ENCODE measurements at places on chromosomes 3 and 15.

- DNase-seq, result no peak
These were observed 137.9 kb upstream of the LRIG1 start for GRCh38 chr3:66638717-66639116.

GRCh38 chr3:143482106-143483088 lies 362.8 kb downstream of the CHST2 start:
- no peak for DNase-seq

- DNase-seq, result no peak
These were observed 88.1 kb downstream of the RTP4 start for GRCh38 chr3:187456250-187456649.

DNA sequence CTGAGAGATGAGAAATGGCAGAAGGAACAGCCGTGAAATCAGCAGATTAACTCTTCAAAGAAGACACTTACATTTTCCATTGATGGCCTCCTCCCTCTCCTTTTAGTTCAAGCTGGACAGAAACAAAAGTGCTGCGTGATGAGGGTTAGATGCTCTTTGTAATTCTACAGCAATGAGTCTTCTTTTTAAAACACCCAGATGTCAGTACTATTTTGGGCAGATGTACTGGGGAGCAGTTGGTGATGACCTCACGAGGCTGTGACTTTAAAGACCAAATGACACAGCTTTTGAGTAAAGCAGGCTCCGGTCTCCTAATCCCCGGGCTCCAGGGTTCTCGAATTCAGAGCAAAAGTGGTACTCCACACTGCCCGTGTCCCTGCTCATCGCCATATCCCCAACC lies 198.2 kb downstream of the SLCO3A1 start:
- no peak for DNase-seq

GRCh38 chr3:194384156-194384555 lies 14.6 kb upstream of the LRRC15 start:
- no peak for DNase-seq

DNA sequence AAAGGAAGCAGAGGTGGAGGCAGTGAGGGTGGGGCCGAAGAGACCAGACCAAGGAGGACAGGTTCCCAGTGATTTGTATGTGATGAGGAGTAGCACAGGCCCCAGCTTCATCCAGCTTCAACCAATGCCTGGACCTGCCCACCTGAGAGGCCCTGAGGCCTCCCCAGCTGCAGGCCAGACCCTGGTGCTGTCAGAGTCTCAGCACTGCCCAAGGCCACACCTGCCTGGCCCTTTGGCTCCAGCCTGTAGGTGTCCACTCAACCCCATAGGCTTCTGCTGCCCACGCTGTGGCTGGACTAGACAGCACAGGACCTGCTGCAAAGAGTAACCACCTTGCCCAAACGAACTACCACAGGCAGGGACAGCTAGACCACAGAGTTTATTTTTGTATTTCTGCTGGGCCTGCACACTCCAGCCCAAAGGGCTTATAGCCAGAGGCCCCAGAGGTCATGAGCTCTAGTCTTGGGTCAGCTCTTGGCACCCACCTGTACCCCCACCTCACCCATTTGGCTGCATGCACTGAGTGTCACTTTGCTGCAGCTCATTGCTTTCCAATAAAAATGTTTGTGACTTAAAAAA lies 81.9 kb upstream of the CDV3 start:
- DNase-seq, result no peak

DNA sequence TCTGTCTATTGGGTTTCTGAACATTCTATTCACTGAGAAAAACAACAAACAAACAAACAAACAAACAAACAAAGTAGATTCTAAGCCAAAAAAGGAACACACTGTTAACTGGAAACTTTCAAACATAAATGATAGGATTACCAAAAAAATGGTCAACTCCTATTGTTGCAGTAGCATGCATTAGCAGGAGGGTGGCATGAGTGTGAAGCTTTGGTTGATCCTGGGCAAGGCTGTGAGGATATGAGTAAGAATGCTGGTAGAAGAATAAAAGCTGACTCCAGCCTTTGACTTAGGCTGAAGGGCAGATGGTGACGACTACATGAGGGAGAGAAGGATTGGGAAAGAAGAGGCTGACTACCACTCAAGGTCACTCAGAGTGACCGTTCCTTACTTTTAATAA lies 810.3 kb downstream of the VGLL3 start:
- DNase-seq, result no peak

DNA sequence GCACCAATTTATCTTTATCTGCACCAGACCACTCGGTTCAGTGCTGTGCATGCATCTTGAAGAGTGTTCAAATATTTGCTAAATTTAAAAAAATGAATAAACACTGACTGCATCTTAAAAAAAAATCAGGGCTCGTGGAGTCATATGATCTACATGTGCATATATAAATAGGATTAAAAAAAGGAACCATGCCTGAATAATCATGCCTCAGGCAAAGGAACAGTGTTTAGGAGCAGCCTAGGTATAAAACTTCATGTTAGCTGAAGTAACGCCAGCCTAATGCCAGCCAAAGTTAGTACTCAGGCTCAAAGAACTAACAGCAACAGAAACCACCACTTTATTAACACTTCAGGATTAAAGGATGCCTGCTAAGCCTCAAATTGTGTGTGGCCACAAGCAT lies 9.5 kb downstream of the ABCC5 start:
- DNase-seq, result no peak

- DNase-seq, result no peak
These were observed 41.8 kb downstream of the ZNF609 start for GRCh38 chr15:64502151-64502550.

GRCh38 chr3:142065932-142066331 lies 83.4 kb downstream of the TFDP2 start:
- no peak for DNase-seq

DNA sequence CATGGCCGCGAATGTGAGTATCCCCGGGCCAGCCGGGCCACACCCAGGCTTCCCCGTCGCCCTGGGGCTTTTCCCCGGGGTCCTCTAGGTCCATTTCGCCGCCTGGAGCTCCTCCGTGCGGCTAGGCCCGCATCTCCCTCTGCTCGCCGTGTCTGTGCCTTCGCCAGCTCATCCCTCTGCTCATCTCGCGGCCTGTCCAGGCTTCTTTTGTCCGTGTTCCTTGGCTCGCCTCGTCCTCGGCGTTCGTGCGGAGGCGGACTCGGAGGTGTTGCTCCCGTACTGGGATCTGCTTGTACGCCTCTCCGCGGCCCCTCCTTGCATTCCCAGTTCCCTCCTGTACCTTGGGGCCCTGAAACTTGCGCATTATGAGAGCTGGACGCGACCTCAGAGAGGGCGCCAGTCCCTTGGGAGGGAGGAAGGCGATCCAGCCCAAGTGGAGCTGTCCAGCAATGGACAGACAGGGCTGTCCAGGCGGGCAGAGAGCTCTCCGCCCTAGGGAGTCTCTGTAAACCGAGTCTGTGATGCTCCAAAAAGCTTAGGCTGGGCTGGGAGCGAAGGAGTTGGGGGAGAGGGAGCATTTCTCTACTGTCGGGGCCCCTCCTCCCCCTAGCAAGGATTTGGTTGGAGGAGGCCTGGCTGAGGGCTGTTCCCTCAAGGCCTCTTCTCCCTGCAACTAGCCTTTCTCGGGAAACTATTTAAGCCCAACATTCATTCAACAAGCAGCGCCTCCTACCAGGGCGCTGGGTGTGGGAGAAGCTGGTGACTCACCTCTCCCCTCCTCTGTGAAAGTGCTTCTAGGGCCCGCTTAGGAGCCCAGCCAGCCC lies 553 bp downstream of the TMEM43 start:
- peak; percentile 84 for DNase-seq

- DNase-seq, result no peak
These were observed 159.8 kb downstream of the THSD4 start for GRCh38 chr15:71275098-71275497.

- DNase-seq, result no peak
These were observed 48.9 kb downstream of the NIPA2 start for GRCh38 chr15:22887157-22887951.

GRCh38 chr3:151296226-151296625 lies 17.9 kb upstream of the P2RY14 start:
- no peak for DNase-seq

DNA sequence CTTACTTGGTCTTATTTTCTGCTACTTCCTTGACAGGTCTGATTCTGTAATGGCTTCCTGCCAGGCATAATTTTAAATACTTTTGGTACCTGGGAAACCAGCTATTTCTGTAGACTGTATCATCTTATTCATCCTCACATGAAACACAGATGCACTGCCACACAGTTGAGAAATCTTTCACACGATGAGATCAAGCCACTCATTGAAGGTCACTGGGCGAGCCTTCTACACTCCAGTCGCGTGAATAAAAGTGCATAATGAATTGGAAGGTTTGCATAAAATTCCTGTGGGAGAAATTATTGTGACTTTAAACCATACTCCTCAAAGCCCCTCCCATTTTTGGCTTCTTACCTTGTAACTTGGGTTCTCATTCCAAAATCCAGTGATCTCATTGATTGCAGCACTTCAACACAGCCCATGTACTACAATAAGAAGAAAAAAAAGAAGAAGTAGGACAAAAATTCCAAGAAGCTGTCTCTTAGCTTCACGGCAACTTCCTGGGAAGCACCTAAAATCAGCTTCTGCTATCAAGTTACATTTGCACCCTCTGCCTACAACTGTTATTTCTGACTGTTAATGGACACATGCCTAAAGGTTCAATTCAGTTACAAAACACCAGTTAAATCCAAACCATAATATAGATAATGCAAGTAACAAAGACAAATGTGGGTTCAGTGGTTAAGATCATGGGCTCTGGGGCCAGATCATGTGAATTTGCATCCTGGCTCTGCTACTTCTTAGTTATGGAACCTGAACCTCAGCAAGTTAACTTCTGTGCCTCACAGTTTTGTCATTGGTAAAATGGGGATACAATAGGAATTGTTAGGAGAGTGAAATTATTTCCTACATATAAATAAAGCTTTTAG lies 39.0 kb downstream of the SHC4 start:
- no peak for DNase-seq

GRCh38 chr3:167872941-167873340 lies 137.4 kb downstream of the SERPINI1 start:
- no peak for DNase-seq

DNA sequence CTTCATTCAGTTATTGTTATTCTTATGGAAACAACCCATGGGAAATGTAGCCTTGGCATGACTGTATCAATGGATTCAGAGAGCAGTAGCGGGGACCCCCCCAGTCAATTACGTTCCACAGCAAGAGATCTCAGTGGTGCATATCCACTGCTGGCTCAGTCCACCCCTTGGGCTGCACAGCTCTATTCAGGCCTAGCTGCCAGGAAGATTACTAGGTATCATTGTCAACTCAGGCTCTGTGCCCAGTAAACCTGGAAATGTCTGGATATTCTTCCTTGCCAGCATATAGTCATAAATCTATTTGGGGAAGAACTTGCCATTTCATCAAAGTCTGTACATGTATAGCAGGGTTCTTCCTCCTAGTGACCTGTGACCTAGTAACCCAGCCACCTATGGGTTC lies 128.1 kb upstream of the CCDC54 start:
- DNase-seq, result no peak

GRCh38 chr15:45320581-45321205 lies 57.7 kb downstream of the GATM start:
- no peak for DNase-seq

DNA sequence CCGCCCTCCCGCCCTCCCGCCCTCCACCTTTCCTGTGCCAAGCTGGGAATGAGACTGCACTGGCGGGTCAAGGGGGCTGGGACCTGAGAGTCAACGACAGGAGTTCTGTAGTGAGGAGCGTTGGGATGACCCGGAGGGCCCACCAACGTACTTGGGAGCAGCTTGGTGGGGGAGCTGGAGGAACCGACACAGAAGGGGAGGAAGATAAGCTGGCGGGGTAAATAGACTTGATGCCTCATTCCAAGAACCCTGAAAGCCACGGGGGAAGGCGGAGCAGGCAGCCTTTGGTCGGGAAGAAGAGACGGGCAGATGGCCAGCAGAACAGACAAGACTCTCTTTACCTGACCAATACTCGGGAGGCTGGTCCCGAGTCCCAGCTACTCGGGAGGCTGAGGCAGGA lies 277 bp downstream of the FMN1 start:
- DNase-seq, result no peak

DNA sequence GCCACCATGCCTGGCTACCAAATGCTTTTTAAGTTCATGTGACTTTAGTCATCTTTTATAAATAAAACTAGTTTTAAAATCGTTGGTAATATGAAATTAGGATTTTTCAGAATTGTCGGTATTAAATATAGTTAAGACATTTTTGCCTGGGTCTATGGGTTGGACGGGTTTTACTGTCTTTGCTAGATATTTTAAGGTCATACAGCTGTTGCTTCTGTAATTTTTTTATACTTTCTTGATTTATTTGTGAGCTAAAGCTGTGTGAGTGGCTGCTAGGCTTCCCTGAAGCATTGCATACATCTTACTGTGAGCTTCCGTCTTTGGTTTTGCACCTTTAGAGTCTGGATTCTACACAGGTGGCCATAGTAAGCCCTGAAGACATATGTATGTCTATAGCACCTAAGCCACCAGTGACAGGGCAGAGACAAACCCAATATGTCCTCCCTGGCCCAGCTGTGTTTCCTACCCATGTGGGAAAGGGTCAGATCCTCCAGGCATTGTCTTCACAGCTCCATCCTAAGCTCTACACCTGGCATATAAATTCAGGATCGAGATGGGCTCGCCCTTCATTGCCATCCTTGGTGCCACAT lies 16.6 kb upstream of the ZNF710 start:
- no peak for DNase-seq

DNA sequence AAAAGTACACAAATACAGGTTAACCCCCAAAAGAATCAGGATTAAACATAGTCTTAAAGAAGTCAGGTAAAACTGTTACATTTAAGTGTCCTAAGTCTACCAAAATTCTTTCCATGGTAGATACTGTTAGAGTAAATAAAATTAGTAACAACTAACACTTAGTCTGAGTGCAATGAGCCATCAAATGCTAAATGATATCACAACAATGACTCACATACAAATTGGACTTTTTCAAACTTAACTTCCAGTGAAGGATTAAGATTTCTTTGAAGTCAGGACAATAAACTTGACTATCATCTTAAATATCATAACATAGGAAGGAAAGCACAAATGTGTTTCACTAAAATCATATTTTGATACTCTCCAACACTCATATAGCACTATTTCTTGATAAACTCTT lies 43.9 kb downstream of the ZNF148 start:
- DNase-seq, result no peak

GRCh38 chr3:156535162-156535627 lies 19.7 kb downstream of the SSR3 start:
- DNase-seq, result no peak

GRCh38 chr15:67826717-67827561 lies 1.6 kb downstream of the SKOR1 start:
- DNase-seq, result no peak

- DNase-seq, result no peak
These were observed 47.1 kb downstream of the HRH1 start for GRCh38 chr3:11201251-11202019.

GRCh38 chr3:50562861-50563260 lies 4.7 kb downstream of the C3orf18 start:
- no peak for DNase-seq

DNA sequence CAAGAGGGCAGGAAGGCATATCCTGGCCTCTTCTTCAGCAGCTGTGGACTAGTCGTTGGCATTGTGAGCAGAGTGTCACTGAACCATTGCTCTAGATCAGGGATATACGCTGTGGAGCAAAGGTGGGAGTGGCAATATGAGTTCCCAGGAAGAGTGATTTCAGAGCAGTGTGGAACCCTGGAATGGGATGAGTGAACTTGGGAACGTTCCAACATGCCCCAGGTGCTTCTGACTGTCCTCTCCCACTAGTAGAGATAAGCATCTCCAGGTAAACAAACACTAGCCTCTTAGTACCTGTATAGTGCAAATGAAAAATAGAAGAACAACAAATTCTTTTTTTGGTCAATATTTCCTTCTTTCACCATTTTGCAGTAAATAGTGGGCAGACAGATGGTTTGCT lies 123.6 kb upstream of the VEPH1 start:
- no peak for DNase-seq

- no peak for DNase-seq
These were observed 21.8 kb downstream of the TRIM42 start for GRCh38 chr3:140699516-140700231.
